ENCODE measurements at places on chromosomes 4 and X.
A peak's percentile ranks its signal among the peaks of the same experiment; 100 is the strongest.

DNA sequence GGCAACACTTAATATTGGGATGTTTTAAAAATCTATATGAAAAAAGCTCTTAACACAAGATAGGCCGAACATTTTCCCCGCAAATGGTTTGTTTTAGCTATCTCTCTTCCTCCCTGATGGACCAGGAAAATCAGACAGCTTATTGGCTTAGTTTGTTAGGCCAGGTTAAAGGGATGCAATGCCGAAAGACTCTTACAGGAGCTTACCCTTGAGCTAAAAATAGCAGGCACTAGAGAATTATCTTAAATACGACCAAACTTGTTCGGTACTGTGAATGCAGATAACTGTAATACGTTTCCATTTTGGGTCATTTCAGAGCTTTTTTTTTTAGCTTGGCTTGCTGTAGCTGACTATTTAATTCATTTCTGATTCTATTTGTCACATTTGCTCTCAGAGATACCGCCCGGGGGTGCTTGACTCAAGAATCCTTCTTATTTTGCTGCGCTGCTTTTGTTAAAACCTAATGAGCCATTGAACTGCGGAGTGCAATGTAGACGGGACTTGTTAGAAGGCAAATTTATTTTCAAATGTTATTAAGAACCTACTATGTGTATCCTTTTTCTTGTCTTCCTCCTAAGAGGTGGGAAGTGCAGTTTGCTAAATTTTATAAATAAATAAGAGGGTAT, 23.3 kb downstream of the PPARGC1A start:
- no peak for DNase-seq

- DNase-seq = no peak
Observed at GRCh38 chr4:75566911-75567310, 11.0 kb downstream of the ODAPH start.

GRCh38 chr4:108030332-108030731, 40.6 kb downstream of the HADH start:
- DNase-seq = no peak

DNA sequence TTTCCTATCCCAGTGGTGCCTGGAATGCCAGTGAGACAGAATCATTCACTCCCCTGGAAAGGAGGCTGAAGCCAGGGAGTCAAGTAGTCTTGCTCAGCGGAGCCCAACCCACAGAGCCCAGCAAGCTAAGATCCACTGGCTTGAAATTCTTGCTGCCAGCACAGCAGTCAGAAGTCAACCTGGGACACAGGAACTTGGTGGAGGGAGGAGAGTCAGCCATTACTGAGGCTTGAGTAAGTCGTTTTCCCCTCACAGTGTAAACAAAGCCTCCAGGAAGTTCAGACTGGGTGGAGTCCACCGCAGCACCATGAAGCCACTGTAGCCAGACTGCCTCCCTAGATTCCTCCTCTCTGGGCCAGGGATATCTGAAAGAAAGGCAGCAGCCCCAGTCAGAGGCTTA, 283.2 kb upstream of the CPEB2 start:
- DNase-seq = peak; percentile 20

DNA sequence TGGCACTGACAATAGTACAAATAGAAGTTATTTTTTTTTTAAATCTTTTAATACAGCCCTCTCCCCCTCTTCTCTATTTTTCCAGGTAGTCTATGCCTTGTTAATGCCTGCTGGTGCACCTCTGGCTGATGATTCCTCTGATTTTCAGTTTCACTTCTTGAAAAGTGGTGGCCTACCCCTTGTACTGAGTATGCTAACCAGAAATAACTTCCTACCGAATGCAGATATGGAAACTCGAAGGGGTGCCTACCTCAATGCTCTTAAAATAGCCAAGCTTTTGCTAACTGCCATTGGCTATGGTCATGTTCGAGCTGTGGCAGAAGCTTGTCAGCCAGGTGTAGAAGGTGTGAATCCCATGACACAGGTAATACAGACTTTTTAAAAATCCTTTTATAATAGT, 99.1 kb downstream of the USP9X start:
- DNase-seq = no peak

DNA sequence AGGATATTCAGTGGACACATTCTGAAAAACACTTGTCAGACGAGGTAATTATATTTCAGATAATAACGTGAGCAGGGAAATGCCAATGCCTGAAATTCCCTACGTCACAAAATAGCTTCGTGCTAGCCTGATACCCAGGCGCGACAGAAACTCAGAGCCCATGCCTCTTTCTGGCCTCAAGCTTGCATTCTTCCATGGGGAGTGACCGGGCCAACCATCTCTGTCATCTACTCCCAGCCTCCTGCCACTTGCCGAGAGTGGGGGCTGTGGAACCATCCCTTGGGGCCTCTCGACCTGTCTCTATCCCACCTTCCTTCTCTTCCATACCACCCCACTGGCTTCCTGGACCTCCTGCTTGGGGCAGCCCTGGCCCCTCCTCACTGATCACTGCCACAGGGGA, 34.5 kb upstream of the CDKN2AIP start:
- no peak for DNase-seq

DNA sequence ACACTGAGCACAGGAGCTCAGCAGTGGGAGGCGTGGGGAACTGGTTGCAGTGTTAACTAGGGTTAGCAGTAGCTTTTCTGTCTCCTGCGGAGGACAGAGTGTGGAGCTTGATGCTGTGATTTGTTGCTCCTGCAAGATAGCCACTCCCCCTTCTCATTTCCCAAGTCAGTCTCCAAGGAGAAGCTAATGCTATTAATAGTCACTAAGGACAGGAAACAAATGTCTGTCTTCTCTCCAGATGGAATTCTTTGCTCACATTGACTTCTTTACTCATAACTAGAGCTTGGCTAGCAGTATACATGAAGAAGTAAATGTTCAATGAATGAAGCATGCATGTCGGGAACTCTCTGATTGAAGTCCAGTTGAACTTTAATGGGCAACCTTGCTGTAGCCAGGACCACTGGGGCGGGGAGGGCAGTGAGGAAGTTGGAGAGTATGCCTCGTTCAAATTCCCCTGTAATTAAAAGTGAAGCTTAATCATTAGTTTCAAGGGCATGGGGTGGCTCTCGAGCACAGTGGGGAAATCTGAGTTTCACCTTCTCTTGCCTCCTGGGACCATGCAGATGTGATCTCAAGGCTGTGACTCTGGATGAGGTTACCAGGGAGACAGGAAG, 156.6 kb upstream of the SCML1 start:
- peak; percentile 92 for DNase-seq

- no peak for DNase-seq
Observed at GRCh38 chr4:148782284-148782683, 340.1 kb upstream of the NR3C2 start.

DNA sequence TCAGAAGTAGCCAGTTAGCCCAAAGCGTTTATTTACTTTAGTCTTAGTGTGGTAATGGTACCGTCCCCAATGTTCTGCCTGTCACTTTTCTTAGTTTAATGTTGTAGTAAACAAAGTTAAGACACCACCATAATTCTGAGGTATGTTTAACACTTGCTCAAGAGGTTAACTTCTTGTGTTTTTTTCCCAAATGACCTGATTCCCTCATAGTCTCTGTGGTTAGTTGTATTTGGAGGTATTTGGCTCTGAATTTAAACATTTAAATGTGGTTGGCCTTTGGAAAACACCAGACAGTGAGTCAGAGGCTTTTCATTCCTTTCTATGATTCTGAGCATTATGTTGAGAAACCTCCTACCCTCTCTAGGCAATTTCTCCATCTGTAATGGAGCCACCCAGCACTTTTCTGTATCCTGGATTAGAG, 47.9 kb downstream of the CXCL1 start:
- peak; percentile 96 for DNase-seq

- DNase-seq = no peak
Observed at GRCh38 chr4:36208893-36209473, 35.3 kb downstream of the ARAP2 start.

DNA sequence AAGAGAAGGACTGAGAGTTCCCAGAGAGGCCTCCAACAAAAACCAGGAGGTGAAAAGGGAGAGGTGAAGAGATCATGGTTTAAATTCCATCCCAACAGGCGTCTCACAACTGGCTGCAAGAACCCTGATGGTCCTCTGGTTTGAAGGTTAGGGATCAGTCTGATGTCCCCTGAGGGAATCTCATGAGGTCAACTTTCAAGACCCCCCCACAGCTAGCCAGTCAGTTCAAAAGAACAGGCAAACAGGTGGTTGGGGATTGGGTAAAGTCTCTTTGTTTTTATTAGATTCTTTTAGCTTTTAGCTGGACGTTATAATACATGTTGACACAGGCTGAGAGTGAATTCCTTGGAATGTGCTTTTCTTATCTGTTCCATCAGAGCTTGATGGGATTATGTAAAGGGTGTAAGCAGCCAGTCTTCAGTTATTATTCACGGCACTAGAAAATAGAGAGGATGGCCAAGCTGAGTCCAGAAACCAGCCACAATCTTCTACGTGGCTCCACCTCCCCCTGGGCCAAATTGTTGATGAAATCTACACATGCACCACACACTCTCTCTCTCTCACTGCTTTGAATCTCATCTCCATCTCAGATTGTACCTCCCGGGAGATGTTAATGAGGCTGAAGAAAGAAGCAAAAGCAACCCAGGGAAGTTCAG, 20.8 kb downstream of the ENPP6 start:
- DNase-seq = no peak

- peak; percentile 52 for DNase-seq
Observed at GRCh38 chr4:121656269-121656641, 40.5 kb downstream of the ANXA5 start.

DNA sequence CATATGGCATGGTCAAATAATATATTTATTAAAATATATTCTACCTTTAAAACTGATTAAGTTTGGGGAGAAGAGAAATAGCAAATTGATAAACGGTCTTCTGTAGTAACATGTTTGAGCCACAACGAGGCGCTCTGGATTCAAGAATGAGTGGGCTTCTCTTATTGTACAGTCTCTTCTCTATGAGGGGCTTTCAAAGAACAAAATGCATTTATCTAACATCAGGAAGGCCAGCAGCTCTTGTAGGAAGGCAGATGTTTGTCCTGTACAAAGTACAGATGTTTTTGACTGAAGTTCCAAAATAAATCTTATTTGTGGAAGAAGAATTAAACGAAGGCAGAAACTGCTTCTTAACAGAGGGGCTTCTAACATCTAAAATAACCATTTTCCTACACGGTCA, 153.6 kb downstream of the RASL11B start:
- no peak for DNase-seq

DNA sequence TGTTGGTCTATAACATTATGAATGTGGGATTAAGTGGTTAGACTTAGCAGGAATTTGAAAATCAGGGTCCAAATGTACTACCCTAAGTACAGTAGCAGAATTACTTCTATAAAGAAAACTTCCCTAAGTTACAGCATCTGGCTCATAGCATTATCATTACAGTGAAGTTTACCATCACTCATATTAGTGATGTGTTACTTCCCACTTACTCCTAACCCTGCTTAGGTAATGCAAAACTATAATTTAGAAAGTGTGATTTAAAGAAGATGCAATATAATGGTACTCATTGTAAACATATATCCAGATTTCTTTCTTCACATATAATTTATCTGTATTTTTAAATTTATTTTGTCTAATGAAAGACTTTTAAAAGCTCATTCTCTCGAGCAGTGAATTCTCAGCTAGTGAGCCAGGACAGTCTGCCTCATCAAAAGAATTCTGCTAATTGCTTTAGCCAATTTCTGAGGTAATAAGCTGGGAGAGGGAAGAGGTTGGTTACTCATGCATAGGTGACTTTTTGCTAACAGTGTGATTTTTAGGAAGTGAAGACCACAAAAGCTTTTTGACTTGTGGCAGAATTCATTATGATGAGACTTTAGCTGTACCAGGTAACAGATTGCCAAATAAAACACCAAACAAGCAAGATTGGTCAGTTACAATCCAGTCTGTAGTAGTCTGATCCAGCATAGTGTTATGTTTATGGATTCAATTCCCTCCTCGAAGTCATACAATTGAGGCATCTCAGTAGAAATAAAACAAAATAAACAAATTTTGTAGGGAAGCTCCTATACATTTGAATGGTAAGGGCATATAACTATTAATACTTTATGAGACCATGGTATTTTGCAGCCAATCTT, 21.0 kb downstream of the PLS3 start:
- no peak for DNase-seq

- peak; percentile 27 for DNase-seq
Observed at GRCh38 chr4:142353149-142353738, 492.9 kb downstream of the INPP4B start.
